ENCODE measurements at places on chromosomes 1 and 21.

DNA sequence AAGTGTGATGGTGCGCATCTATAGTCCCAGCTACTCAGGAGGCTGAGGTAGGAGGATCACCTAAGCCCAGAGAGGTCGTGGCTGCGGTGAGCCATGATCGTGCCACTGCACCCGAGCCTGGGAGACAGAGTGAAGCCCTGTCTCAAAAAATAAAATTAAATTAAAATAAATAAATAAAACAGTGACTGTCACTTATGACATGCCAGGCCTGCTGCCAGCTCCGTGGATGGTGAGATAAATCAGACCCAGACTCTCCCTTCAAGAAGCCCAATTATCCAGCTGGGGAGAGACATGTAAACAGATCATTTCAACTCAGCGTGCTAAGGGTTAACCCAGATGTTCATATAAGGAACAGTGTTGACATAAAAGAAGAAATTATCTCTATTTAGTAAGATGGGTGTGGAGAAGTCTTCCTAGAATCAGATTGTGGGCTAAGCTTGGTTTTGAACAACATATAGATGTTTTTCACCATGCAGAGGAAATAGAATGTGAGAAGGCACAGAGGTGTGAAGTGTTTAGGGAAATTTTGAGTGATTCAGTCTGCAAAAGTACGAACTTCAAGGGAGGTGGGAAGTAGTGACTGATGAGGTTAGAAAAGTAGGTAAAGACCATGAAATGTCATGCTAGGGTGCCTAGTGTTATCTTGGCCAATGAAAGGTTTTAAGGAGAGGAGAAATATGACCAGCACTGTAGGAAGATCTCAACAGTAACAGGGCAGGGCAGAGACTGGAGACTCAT lies 18.3 kb downstream of the YARS1 start:
- DNase-seq: no peak

DNA sequence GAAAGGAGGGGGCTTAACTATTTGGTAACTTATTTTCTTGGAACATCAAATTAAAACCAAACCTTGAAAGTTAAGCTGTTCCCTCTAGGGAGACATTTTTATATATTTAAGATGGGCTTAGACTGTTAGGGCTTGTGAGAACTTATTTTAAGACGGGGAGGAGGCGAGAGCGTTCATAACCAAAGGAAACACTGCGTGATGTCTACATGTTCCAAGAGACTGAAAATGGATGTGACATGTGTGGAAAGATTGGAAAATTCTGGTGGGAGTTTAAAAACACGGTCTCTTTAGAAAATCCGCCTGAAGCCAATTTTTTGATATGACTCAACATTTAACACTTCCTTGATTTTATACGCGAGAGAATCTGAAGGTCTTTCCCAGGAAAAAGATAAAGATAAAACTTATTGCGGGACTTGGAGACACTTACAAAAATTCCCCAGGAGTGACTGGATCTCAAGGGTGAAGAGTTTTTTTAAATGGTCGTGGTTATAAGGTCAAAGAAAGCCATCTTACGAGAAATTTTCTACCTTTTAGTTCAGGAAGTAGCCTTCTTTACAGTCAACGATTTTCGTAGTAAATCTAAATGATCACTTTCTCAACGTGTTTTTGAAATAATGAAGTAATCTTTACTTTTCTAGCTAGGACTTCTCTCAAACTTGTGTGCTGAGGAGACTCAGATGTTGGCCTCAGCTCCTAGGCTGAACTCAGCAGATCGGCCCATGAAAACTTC lies 828 bp downstream of the PNRC2 start:
- peak; percentile 35 for DNase-seq

DNA sequence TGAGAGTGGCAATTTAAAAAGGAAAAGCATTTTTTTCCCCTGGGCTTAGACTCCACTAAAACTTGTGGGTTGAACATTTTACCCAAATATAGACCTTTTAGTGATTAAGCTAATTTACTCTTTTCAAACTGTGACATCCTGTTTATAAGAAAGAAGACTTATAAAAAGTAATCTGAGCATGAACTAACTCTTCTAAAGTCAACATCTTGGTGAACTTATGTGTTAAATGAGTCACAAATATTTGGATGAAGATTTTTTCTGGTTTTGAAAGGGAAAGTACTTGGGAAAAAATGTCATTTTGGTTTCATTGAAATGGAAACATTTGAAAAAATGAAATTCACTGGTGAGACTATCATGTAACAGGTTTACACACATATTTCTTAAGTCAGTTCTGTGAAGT lies 109.8 kb downstream of the KCNK2 start:
- DNase-seq: no peak

DNA sequence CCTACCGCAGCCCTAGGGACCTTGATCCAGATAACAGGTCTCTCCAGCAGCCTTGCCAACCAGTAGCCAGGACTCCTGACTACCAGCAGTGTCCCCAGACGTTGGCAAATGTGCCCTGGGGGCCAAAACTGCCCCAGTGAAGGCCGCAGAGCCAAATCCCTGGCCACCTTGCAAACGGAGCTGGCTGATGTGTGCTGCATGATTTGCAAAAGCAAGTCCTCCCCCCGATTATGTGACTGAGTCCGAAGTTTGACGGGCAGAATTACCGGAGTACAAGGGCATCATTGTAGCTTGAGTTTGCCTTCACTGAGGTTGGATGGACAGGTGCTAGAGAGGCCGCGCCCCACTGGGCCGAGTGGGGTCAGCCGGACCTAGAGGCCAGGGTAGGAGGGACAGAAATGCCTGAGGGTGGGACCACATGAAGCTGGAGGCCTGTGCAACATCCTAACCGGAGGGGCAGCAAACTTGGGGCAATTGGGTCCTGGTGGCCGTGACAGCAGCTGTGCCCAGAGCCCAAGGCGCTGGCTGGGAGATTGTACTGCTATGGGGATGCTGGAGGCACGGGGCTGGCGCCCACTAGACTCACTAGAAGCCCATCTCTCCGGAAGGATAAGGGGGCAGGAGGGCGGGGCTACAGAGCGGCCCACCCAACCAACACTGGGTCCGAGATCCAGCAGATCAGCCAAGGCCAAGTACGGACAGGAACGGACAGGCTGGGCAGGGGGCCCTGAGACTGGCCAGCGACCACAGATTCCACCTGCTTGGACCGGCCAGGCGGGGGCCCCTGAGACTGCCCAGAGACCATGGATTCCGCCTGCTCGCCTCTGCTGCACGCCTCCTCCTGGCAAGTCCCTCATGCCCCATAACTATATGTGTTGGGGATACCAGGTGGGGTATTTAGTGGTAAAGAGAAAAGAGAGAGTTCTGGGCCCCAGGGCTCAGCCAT lies 2.8 kb downstream of the ARHGEF16 start:
- no peak for DNase-seq

- DNase-seq: no peak
Measured at GRCh38 chr1:54378874-54379554, 27.2 kb downstream of the SSBP3 start.

DNA sequence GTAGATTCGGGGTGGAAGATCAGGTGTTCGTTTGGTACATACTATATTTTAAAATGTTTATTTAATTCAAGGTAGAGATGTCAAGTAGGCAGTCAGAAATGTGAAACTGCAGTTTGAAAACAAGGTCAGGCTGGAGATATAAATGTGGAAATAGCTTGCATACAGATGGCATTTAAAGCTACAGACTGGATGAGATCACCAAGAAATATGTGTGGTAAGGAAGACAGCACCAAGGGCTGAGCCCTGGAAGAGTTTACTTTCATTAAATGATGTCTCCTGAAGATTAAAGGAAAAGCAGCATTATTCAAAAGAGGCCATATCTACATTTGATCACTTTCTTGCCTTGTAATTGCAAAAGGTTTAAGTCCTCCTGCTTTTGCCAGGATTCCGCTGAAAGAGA lies 271.3 kb downstream of the PTBP2 start:
- no peak for DNase-seq

DNA sequence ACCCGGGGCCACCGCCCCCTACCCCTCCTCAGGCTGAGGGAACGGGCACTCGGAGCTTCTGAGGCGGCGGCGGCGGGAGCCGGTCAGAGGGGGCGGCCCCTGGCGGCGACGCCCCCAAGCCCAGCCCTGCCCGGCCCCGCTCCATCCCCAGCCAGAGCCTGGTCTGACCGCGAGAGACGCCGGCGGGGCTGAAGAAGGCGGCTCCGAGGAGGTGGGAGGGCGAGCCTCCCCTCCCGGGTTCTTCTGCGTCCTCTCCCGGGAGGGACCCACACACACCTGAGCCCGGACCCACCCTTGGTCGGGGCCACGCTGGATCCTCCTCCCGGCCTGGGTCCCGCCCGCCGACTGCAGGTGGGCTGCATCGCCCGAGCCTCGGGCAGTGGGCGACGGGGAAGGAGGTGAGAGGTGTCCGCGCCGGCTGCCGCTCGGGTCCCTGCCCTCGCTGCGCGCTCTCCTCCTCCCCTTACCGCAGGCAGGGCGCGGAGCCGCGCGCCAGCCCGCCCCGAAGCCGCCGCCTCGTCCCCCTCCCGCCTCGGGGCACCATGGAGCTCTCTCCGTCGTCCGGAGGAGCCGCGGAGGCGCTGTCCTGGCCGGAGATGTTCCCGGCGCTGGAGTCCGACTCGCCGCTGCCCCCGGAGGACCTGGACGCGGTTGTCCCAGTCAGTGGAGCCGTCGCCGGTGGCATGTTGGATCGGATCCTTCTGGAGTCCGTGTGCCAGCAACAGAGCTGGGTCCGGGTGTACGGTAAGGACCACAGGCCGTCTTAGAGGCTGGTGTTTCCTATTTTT lies at the start of gene RASAL2:
Gene RASAL2 (plus strand): TSS at position 154 of the 788 bp plus-strand sequence. CDS start 389 bp downstream, at position 543.
- peak; percentile 75 for DNase-seq

DNA sequence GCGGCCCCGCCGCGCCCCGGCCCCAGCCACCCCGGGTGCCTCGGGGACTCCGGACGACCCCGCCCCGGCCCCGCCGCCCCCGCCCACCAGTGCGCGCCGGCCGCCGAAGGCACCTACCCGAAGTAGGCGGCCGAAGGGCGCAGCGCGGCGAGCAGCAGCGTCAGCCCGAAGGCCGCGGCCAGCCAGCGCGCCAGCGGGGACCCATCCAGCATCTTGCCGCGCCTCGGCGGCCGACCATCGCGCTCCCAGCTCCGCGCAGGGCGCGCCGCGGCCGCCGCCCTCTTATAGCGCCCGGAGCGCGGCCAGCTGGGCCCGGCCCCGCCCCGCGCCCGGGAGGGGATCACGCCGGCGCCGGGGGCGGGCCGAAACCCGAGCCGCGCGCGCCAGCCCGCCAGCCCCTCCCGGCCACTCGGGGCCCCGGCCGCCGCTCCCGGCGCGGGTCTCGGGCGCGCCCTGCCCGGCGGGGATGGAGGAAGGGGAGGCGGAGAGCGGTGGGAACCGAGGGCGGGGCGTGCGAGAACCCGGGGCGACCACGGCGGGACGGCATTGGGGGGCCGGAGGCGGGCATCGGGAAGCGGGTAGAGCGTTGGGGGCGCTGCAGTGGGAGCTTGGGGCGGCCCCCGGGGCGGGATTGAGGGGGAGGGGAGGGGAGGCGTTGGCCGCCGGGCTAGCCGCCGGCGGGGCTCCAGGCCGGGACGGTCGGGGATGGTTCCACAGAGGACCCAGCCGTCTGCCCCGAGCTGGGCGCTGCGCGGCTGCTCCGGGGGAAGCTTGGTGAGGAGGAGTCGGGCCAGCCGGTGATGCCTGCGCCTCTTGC lies at the start of gene WNT9A:
Gene WNT9A (minus strand): TSS at position 257 of the 817 bp plus-strand sequence. CDS start 45 bp downstream, at position 212.
- DNase-seq: peak; percentile 61

DNA sequence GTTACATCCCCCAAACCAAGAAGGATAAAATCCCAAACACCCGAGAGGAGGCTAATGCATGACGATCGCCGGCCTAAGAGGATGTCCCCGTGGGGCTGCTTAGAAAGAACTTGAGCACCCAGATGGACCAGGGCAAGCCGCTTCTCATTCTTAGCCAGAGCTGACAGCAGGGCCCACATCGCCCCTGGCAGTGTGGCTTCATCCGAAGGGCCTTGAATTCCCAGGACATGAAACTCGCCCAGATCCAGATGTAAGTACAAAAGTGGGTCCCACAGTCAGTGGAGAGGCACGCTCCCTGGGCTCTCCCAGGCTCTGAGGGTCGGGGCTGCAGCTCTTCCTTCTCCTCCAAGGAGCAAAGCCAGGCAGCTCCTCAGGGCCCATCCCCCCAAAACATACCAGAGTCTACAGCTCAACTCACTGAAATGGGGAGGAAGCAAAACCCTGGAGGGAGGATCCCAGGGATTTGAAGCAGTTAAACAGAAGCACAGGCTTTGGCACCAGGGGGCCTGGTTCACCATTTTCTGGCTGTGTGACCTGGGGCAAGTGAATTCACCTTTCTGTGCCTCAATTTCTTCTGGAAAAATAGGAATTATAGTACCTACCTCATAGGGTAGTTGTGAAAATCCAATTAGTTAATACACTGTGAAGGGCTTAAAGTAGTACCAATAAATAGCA lies 85.6 kb downstream of the MAN1C1 start:
- no peak for DNase-seq

DNA sequence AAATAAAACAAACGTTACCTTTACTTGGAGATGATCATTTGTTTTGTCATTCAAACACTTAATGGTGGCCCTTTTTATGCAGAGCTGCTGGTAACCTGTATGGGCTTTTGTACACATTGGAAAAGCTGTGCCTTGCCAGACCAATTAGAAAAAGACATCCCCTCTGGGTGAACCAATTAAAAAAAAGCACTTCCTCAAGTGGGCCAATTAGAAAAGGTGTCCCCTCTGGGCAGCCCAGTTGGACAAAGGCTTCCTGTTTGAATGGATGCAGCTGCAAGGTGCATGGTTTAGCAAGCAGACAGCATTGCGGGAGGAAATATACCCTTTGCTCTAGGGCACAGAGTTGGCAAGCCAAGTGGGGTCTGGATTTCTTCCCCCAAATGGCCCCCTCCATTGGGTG lies 21.6 kb downstream of the HUNK start:
- DNase-seq: no peak

DNA sequence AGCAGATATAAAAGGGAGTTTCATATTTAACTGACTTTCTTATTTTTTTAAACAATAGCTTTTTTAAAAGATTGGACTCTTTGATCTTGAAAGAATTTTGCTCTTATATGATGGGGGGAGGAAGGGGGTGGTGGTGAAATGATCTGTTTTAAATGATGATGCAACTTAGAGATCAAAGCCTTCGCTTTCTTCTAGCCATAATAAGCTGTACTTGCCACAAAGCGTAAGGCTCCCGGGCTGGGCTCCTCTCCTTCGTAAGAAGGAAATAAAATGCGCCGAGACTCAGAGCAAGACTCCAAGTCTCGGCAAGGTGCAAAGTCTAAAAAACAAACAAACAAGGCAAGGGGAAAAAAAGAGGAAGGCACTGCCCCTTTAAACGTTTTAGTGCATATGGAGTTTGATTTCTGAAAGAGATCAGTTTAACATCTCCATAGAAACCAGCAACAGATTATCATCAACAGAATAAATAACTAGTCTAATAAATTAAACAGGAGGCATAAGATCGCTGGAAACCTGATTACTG lies 3.3 kb downstream of the CASZ1 start:
- DNase-seq: peak; percentile 38

- no peak for DNase-seq
Measured at GRCh38 chr1:171476829-171477228, 8.5 kb upstream of the PRRC2C start.

DNA sequence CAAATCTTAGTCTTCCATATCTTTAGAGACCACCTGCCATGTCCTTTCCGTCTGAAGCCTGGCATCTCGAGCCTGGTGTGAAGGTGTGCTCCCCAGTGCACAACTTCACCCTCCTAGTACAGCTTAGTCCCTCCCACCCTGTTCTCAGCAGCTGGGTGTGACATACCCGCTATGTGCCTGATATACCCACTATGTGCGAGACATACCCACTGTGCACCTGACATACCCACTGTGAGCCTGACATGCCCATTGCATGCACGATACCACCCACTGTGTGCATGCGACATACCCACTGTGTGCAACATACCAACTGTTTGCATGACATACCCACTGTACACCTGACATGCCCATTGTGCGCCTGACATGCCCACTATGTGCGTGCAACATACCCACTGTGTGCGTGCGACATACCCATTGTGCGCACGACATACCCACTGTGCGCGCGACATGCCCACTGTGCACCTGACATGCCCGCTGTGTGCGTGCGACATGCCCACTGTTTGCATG lies 3.0 kb upstream of the RRP1 start:
- no peak for DNase-seq

GRCh38 chr1:34212673-34213072 lies 36.0 kb downstream of the C1orf94 start:
- DNase-seq: no peak

All from kidney tubule cell (primary cell).